ENCODE measurements at places on chromosomes 1 and 21. TPM values are rescaled to one million over a fixed set of nuclear protein-coding genes. Genes with fewer than 3 reads are reported as not detected.

Gene HRNR
- not detected for total RNA-seq

Gene DNASE2B
- total RNA-seq, result not detected

Gene FCRL3
- 0.21 TPM for total RNA-seq

Gene CELA3B
- not detected for total RNA-seq

Gene GBP6
- not detected for total RNA-seq

Gene UTS2
- not detected for total RNA-seq

Gene RUNX3
- 1.7 TPM for total RNA-seq

Gene FMO1
- total RNA-seq, result 3.9 TPM

Gene ADAMTS1
- 194 TPM for total RNA-seq

Gene CFHR2
- not detected for total RNA-seq

Gene PADI3
- not detected for total RNA-seq

Gene TMPRSS2
- 1.5 TPM for total RNA-seq

Gene AKNAD1
- 0.29 TPM for total RNA-seq

Gene EPS8L3
- not detected for total RNA-seq

- no peak for DNase-seq
- H3K27me3 ChIP-seq, result no peaks in the 10 kb centered on the region
- no peak overlapping the region for H3K27ac ChIP-seq
Measured at GRCh38 chr1:205907794-205908193, 35.5 kb downstream of the SLC26A9 start.

DNA sequence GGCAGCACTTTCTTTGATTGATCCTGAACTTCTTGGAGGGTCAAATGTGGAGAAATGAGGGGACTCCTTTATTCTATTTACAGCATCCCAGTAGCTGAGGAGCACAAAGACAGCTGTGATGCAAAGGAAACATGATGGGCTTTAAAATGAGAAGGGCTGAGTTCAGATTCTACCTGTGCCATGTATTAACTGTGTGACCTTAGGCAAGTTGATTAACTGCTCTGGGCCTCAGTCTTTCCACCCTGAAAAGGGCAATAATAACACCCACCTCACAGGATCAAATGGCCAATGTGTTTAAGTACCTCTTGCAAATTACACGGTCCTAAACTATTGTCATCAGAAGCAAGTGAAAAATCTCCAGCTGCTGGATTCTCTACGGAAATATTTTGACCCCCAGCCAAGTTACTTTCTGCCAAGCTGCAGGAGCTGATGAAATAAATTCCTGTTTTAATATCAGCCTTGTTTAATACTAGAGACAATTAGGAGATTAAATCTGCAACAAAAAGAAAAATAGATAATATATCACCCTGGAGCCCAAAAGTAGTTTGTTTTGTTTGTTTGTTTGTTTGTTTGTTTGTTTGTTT is 15.7 kb downstream of the TMEM81 start:
- no peak overlapping the region for H3K4me3 ChIP-seq
- no peaks in the 10 kb centered on the region for H3K36me3 ChIP-seq
- no peak overlapping the region for H3K27ac ChIP-seq
- no peak for DNase-seq
- H3K4me1 ChIP-seq, result no peaks in the 10 kb centered on the region

GRCh38 chr1:244050014-244050834 is 859 bp upstream of the ZBTB18 start:
- no peaks in the 10 kb centered on the region for H3K27me3 ChIP-seq
- no peaks in the 10 kb centered on the region for H3K36me3 ChIP-seq
- peak overlapping the region; percentile 79 for H3K4me3 ChIP-seq
- H3K4me1 ChIP-seq, result peaks cover 4% of the 10 kb centered on the region
- H3K27ac ChIP-seq, result peak overlapping the region; percentile 93

- H3K36me3 ChIP-seq, result no peaks in the 10 kb centered on the region
- no peak overlapping the region for H3K4me3 ChIP-seq
- DNase-seq, result no peak
- no peak overlapping the region for H3K27ac ChIP-seq
Measured at GRCh38 chr1:175376194-175376593, 183.6 kb upstream of the KIAA0040 start.

GRCh38 chr1:44283524-44284173 is 70.4 kb downstream of the DMAP1 start:
- H3K36me3 ChIP-seq, result no peaks in the 10 kb centered on the region
- H3K4me3 ChIP-seq, result no peak overlapping the region
- H3K4me1 ChIP-seq, result no peaks in the 10 kb centered on the region
- H3K27me3 ChIP-seq, result no peaks in the 10 kb centered on the region

- no peaks in the 10 kb centered on the region for H3K4me1 ChIP-seq
- no peaks in the 10 kb centered on the region for H3K36me3 ChIP-seq
- no peak overlapping the region for H3K27ac ChIP-seq
- H3K27me3 ChIP-seq, result no peaks in the 10 kb centered on the region
- no peak overlapping the region for H3K4me3 ChIP-seq
Measured at GRCh38 chr1:87404296-87404695, 75.6 kb downstream of the LMO4 start.

DNA sequence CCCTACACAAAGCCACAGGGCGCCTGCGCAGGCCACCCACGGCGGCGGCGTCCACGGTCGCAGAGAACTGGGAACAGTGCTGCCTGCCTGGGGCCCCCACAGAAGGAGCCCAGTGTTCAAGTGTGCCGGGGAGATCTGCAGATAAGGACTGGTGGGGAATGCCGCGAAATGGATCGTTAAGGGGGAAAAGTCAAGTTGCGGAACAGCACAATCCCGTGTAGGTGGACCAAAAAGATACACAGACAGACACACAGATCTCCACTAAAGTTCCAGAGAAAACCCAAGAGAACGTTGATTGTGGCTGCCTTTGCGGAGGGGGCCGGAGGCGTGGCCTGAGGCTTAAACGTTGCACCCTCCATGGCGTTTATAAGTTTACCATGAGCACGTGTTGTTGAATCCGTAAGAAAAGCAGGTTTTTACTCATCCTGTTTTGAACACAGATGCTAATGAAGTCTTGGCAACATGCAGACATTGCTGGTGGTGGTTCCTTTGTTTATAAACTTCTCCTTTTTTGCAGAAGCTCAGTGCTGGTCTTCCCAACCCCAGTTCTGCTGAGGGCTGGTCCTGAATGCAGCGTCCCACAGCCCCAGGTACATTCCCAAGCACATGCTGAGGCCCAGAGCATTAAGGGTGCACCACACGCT is 4.1 kb downstream of the SPATC1L start:
- no peaks in the 10 kb centered on the region for H3K36me3 ChIP-seq
- no peaks in the 10 kb centered on the region for H3K27me3 ChIP-seq
- H3K4me1 ChIP-seq, result no peaks in the 10 kb centered on the region
- DNase-seq, result no peak
- no peak overlapping the region for H3K27ac ChIP-seq

- H3K36me3 ChIP-seq, result no peaks in the 10 kb centered on the region
- DNase-seq, result no peak
- H3K4me1 ChIP-seq, result no peaks in the 10 kb centered on the region
- H3K27ac ChIP-seq, result no peak overlapping the region
- no peak overlapping the region for H3K4me3 ChIP-seq
- no peaks in the 10 kb centered on the region for H3K27me3 ChIP-seq
Measured at GRCh38 chr21:45618846-45619485, 24.6 kb upstream of the PCBP3 start.

DNA sequence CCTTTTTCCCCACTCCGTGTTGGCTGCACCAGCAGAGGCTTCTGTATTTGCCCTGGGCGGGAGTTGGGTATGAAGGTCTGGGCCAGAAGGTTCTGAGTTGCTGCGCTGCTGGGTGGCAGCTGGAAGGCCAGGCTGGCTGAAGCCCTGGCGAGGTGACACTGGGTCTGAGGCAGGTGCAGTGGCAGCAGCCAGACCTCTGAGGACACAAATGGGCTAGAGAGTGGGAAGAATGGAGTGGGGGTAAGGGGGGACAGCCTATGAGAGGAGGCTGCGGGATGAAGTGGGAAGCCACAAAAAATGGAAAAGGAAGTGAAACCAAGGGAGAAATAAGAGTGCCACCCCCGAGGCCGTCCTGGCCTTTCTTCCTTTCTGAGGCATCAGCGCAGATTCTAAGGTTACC is 53.2 kb downstream of the STX6 start:
- no peak overlapping the region for H3K27ac ChIP-seq
- no peaks in the 10 kb centered on the region for H3K27me3 ChIP-seq
- no peaks in the 10 kb centered on the region for H3K4me1 ChIP-seq
- no peak for DNase-seq
- H3K4me3 ChIP-seq, result no peak overlapping the region

DNA sequence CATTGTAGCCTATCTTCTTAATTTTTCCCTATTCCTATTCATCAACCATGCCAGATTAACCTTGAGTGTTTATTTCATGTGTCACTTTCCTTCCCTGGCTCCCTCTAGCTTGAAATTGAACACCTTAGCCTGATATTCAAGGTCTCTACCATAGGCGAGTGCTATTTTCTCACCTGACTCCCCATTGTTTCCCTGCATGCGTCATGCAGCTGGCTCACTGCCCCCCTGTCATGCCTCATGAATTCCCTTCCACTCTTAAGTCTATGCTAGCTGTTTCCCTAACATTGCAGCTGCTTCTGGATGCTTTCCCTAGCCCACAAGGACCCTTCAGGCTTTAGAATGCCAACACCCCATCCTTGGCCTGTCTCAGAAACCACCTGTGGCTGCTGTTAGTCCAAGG is 56.7 kb upstream of the CD1D start:
- no peak overlapping the region for H3K27ac ChIP-seq
- H3K4me3 ChIP-seq, result no peak overlapping the region
- H3K36me3 ChIP-seq, result no peaks in the 10 kb centered on the region
- no peaks in the 10 kb centered on the region for H3K4me1 ChIP-seq
- no peaks in the 10 kb centered on the region for H3K27me3 ChIP-seq
- no peak for DNase-seq

GRCh38 chr1:119873135-119874015 is 22.9 kb downstream of the ADAM30 start:
- DNase-seq, result peak; percentile 79
- no peak overlapping the region for H3K4me3 ChIP-seq
- H3K4me1 ChIP-seq, result no peaks in the 10 kb centered on the region

GRCh38 chr1:20138346-20138745 is 777 bp upstream of the PLA2G2F start:
- DNase-seq, result no peak
- no peaks in the 10 kb centered on the region for H3K4me1 ChIP-seq
- no peaks in the 10 kb centered on the region for H3K27me3 ChIP-seq
- no peak overlapping the region for H3K4me3 ChIP-seq
- H3K27ac ChIP-seq, result no peak overlapping the region

- peak within 1 kb of the TSS; percentile 12 for H3K27ac ChIP-seq
- H3K4me1 ChIP-seq, result peaks cover 5% of the 10 kb centered on the region
- peaks cover 4% of the 10 kb centered on the region for H3K27me3 ChIP-seq
- DNase-seq, result no peak
Measured at GRCh38 chr1:228416217-228416933, at the start of gene TRIM17. Gene TRIM17, minus strand, starts transcription at chr1:228416861. Its CDS starts 1,789 bp downstream, at chr1:228415072.
